Activated T-cell treated with anti-CD3 and anti-CD28 coated beads for 1 hour (primary cell): ENCODE measurements at places on chromosomes 7 and 10.

DNA sequence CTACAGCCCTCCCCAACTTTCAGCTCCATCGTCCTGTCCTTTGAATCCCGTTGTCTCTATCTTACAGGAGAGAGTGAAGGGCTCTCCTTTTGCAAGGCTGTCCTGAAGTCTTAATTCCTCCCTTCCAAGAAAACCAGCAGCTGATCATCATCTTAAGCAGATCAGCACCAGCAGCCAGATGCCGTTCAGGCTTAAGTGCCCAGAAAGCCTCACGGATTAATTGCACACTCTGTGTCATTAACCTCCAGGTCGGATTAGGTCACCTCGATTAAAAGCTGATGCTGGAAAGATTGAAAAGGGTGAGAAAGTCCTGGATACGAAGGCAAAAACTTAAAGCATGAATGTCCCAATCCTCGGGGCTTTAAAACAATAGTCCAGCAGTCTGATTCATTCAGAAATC is 24.8 kb upstream of the ADARB2 start:
- DNase-seq: no peak

GRCh38 chr10:79390551-79391229 is 43.4 kb downstream of the PPIF start:
- no peak for DNase-seq

GRCh38 chr10:110696436-110696835 is 52.3 kb downstream of the RBM20 start:
- DNase-seq: no peak

GRCh38 chr7:94969434-94970084 is 62.2 kb downstream of the PPP1R9A start:
- DNase-seq: no peak

DNA sequence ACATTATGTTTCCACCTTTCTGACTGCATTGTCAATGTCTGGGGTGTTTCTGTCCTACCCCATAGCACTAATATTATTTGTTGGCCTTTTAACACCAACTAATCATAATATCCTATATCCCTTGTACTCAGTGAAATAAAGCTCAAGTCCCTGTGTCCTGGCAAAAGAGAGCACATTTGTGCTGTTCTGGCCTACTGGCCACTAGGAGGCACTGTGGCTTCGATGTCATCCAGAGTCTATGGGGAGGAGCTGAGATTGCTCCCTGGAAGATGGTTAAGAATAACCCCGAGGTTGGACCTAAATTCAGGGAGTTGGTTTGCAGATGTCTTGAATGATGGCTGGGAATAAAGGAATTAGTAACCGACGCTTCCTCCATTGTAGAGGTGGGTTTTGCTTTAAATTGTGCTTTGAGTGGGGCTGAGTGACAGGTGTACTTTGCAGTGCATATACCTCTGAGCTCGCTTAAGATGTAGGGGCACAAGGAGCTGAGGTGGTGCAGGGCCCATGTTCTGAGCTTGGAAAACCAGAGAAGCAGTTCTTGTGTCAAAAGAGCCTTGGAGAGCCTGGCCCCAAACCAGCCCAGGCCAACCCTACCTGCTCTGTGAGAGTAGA is 191.2 kb upstream of the PRSS1 start:
- DNase-seq: peak; percentile 37

- DNase-seq: no peak
These were observed 35.3 kb downstream of the CDC14C start for GRCh38 chr7:48959676-48960075.

GRCh38 chr10:15843695-15844094 is 16.6 kb downstream of the MINDY3 start:
- DNase-seq: no peak

- DNase-seq: no peak
These were observed 163.5 kb upstream of the TMEM72 start for GRCh38 chr10:44747593-44748172.

DNA sequence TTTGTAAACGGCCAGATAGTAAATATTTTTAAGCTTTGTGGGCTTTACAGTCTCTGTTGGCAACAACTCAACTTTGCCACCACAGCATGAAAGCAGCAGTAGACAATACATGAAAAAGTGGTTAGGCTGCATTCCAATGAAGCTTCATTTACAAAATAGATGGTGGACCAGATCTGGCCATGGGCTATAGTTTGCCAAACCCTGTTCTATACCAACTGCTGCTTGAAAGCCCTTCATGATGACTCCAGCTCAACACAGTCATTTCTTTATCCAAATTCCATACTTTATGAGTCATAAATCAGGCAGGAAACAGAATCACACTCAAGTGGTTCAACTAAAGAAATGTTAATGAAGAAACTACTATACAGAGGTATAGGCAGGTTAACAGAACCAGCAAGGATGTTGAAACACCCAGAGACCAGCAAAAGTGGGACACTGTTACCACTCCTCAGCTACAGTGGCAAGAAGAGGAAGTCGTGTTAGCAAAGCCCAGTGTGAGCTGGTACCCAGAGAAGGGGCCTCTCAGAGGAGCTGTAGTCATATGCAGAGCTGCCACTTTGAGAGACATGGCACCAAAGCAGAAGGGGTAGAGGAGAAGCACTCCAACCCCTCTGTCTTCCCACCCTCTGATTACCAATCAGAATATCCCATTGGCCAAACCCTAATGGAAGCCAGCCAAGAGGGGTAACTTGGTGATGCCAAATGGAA is 72.5 kb downstream of the PRLHR start:
- DNase-seq: no peak

- no peak for DNase-seq
These were observed 3.3 kb downstream of the ZNF503 start for GRCh38 chr10:75398200-75398691.

DNA sequence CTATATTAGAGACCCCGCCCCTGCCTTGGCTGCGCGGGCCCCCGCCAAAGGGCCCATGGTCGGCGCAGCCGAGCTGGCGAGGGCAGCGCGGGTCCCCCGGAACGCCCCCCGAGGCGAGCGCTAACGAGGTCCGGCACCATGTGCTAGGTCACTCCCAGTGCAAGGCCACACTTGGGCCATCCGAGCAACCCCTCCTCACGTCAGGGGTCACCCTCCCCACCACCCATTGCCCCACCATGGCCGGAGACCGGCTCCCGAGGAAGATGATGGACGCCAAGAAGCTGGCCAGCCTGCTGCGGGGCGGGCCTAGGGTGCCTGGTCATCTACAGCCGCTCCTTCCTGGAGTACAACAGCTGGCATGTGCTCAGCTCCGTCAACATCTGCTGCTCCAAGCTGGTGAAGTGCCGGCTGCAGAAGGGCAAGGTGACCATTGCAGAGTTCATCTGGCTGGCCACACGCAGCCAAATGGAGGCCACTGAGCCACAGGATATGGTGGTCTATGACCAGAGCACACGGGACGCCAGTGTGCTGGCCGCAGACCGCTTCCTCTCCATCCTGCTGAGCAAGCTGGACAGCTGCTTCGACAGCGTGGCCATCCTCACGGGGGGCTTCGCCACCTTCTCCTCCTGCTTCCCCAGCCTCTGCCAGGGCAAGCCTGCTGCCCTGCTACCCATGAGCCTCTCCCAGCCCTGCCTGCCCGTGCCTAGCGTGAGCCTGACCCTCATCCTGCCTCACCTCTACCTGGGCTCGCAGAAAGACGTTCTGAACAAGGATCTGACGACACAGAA is 12.4 kb upstream of the SEC24C start:
- DNase-seq: no peak

DNA sequence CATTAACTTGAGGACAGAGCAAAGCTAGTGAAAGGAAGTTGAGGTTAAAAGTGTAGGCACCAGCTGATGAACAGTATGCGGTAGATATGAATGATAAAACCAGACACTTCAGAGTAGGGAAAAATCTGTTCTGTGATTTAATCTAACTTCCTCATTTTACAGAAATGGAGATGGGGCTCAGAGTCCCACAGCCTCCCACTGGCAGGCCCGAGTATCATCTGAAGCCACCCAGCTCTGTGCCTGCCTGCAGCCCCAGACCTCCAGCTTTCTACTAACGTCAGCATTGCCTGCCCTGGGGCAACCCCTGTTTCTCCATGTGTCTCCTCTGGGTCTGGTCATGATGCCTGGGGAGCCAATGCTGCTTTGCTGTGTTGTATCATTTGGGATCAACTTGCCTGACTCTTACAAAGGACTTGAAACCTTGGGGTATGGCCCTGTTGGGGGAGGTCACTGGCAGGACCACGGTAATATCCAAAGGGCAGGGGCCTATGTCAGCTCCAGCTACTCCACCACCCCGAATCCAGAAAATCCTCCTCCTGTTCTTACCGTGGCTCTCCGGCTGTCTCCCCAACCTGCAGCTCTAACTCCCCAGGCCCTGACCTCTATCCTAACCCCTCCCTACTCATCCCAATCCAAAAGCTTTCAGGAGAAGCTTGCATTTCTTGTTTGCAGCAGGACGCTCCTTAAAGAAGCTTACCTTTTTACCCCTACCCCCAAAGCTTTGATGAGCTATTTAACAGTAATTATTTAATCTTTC is 56.2 kb upstream of the NPY start:
- DNase-seq: peak; percentile 2

GRCh38 chr7:23476286-23477156 is 6.2 kb upstream of the IGF2BP3 start:
- no peak for DNase-seq

- no peak for DNase-seq
These were observed 146.8 kb upstream of the SLC26A5 start for GRCh38 chr7:103592844-103593243.

DNA sequence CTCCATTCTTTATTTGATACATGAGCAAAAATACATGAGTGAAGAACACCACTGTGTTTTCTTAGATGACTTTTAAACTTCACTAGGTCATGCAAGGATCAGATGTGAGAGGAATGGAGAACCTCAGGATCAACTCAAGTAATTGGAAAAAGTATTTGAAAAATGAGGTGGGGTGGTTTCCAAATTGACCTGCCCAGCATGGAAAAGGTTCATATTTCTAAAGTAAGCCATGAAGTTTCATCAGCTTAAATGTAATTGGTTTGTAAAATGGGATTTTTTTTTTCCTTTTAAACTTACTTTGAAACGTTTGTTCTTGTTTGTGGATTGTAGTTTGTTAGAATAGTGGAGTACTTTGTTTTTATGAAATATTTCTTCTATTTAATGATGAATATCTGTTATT is 134.8 kb downstream of the MLLT10 start:
- no peak for DNase-seq

GRCh38 chr7:91657483-91658071 is 222.9 kb downstream of the MTERF1 start:
- DNase-seq: no peak

DNA sequence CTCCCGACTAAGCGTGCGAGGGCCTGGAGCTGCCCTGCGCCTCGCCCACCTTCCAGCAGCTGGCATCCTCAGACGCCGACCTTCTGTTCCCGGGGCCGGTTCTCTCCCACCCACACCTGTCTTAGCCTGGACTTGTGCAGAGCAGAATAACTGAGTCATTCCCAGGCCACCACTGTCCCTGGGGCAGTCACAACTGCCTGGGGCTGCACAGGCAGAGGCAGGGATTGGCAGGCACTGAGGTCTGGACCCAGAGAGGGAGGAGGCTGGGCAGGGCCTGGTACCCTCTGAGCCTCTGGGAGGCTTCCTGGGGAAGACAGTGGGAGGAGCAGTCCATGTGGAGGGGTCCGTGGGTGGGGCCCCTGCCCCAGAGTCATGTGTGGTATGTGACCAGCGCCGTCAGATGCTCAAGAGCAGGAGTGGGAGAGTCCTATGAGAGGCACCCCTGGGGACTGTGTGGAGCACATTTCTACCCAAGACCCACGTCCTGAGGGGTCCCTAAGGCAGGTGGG is 74.3 kb downstream of the NKX6-2 start:
- no peak for DNase-seq

DNA sequence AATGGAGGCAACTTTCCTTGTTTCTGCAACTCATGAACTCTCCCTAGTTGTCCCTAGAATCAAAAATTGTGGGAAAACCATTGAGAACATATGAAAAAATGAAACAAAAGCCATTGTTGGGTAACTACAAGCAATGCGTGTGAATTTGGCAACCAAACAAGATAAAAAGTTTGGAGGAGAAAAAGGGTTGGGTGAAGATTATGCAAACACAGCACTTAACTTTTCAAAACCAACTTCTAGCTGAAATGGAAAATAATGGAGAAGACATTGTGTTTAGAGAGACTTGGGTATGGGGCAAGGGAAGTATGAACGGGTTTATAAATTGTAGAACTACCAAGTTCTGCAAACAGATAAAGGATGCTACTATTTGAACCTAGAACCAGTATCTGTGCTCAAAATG is 89.0 kb upstream of the SVIL start:
- DNase-seq: no peak

DNA sequence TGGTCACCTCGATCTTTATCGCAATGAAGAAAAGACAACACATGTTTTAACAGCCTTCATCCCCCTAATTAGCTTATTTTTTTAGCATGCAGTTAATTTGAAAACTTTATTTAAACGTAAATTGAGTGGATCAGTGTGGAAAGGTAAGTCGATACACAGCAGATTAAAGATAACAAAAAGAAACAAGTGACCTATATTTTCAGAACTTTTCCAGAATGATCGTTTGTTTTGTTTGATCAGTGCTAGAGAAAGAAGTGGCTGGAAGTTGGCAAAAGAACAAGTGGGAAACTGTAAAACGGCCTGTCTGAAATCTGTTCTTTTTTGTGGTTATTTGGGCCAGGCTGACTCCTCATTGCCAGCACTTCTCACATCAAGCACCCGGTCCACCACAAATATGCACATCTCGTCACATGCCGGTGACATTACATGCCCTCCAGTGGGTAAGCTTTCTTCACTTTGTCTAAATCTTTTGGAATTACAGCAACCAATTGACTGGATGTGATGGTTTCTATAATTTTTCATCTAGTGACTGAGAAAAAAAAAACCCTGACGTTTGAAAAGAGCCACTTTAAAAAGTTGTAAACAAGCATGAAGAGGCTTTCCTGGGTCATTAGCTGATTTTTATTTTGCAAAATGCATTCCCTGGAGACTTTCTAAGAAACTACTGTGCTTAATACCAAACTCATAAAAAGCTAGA is 33.2 kb downstream of the C7orf33 start:
- DNase-seq: no peak

GRCh38 chr7:111041577-111041976 is 49.4 kb upstream of the LRRN3 start:
- no peak for DNase-seq

- no peak for DNase-seq
These were observed 285.0 kb downstream of the PHTF2 start for GRCh38 chr7:78083476-78084120.

GRCh38 chr7:128938544-128939074 is 882 bp downstream of the IRF5 start:
- no peak for DNase-seq
